Large intestine (tissue), 12 donors: ENCODE measurements at places on chromosomes 12 and 14. TPM values are rescaled to one million over a fixed set of nuclear protein-coding genes. Genes with fewer than 3 reads are reported as not detected.
A peak's percentile ranks its signal among the peaks of the same experiment; 100 is the strongest.

The RNF212B gene
- 0.34 TPM for polyA plus RNA-seq

The CBLN3 gene
- 5.6 TPM for polyA plus RNA-seq

The SPRING1 gene
- 38.6 TPM for polyA plus RNA-seq

The ATF7IP gene
- polyA plus RNA-seq: 32.0 TPM

The KLRG1 gene
- polyA plus RNA-seq: 2.4 TPM

The OR4K1 gene
- polyA plus RNA-seq: not detected

DNA sequence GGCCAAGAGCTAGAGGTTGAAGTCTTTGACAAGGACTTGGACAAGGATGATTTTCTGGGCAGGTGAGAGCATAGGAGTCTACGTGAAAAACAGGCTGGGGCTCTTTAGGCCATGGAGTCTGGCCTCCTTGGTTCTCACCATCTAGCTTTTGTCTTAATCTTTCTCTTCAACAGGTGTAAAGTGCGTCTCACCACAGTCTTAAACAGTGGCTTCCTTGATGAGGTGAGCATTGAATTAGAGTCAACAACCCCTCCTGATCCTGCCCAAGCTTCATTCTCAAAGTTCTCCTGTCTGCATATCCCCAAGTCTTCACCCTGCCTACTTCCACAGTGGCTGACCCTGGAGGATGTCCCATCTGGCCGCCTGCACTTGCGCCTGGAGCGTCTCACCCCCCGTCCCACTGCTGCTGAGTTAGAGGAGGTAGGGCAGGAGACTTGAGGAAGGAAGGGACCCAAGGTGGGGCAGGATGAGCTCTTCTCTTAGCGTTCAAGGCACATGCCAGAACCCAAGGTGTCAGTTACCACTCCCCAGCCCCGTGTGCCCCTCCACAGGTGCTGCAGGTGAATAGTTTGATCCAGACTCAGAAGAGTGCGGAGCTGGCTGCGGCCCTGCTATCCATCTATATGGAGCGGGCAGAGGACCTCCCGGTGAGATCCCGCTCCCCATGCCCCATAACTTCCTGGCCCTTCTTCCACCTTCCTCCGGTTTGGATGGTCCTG lies 9.9 kb downstream of the ESYT1 start:
- H3K4me1 ChIP-seq: no peaks in the 10 kb centered on the region
- H3K4me3 ChIP-seq: no peak overlapping the region
- H3K27me3 ChIP-seq: no peaks in the 10 kb centered on the region
- no peak for DNase-seq
- peaks cover 68% of the 10 kb centered on the region for H3K36me3 ChIP-seq

- H3K4me3 ChIP-seq: no peak within 1 kb of the TSS
- DNase-seq: peak; percentile 38
- no peak within 1 kb of the TSS for H3K27ac ChIP-seq
- H3K27me3 ChIP-seq: peaks cover 22% of the 10 kb centered on the region
These were observed at the start of gene ASPG for GRCh38 chr14:104085032-104085888. Gene ASPG, plus strand, starts transcription at chr14:104085700. Its CDS starts 71 bp downstream, at chr14:104085771.

DNA sequence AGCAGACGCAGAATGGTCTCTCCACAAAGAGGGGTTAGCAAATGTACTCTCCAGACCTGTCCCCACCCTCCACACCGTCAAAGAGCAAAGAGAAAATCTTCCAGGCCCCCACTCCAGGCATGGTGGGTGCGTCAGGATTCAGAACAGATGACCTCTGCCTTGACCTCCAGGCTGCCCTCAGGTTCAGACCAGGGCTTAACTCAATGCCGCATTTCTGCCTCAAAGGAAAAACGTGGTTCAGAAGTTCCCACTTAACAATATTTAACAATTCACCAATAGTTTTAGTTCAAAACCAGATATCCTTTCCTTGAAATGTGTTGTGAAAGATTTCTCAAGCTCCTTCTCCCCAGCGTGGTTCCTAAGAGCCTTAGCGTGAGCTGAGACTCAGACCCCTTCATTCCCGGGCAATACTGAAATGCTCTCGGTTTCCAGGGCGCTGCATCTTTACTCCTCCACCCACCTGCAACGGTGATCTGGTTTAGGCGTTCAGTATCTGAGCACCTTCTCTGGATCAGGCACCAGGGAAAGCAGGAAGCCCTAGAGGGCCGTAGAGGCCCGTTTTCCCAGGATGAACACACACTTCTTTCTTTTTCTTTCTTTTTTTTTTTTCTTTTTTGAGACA lies 22.9 kb downstream of the HSP90AA1 start:
- H3K4me3 ChIP-seq: no peak overlapping the region
- no peak for DNase-seq
- no peak overlapping the region for H3K27ac ChIP-seq
- H3K36me3 ChIP-seq: no peaks in the 10 kb centered on the region
- peaks cover 5% of the 10 kb centered on the region for H3K4me1 ChIP-seq

GRCh38 chr14:20873370-20874177 lies 17.6 kb upstream of the RNASE3 start:
- H3K27ac ChIP-seq: no peak overlapping the region
- no peak overlapping the region for H3K4me3 ChIP-seq
- no peaks in the 10 kb centered on the region for H3K36me3 ChIP-seq
- no peaks in the 10 kb centered on the region for H3K27me3 ChIP-seq
- peak; percentile 45 for DNase-seq

GRCh38 chr12:132451172-132451835 lies 38.6 kb upstream of the FBRSL1 start:
- no peak for DNase-seq
- H3K4me1 ChIP-seq: peaks cover 4% of the 10 kb centered on the region
- no peaks in the 10 kb centered on the region for H3K36me3 ChIP-seq
- peaks cover 7% of the 10 kb centered on the region for H3K27me3 ChIP-seq
- no peak overlapping the region for H3K4me3 ChIP-seq

DNA sequence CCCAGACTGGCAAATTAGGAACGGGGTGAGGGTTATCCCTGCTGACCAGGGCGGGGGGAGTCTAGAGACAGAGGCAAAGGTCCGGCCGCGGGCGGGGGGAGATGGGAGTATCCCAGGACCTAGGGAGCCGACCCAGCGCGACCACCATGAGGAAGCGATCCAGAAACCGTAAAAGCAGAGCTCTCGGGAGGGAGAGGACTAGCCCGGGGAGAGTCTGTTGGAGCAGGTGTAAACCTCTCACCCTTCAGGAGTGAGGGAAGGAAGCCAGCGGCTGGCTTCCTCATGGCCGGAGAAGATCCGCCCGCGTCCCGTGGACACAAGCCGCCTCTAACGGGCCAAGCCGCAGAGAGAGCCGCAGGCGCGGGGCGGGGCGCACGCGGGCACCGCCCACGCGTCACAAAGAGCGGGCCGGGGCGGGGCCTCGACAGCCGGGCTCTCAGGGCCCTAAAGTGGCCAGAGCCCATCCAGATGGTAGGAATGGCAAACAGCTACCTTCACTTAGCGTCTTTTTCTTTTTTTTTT lies at the start of gene ACRBP:
Gene ACRBP, minus strand, starts transcription at position 350 of the 522 bp plus-strand sequence. Its CDS starts 66 bp downstream, at position 284.
- H3K27me3 ChIP-seq: no peaks in the 10 kb centered on the region
- H3K36me3 ChIP-seq: peaks cover 25% of the 10 kb centered on the region
- peaks cover 5% of the 10 kb centered on the region for H3K4me1 ChIP-seq
- peak within 1 kb of the TSS; percentile 48 for H3K4me3 ChIP-seq
- H3K27ac ChIP-seq: no peak within 1 kb of the TSS

DNA sequence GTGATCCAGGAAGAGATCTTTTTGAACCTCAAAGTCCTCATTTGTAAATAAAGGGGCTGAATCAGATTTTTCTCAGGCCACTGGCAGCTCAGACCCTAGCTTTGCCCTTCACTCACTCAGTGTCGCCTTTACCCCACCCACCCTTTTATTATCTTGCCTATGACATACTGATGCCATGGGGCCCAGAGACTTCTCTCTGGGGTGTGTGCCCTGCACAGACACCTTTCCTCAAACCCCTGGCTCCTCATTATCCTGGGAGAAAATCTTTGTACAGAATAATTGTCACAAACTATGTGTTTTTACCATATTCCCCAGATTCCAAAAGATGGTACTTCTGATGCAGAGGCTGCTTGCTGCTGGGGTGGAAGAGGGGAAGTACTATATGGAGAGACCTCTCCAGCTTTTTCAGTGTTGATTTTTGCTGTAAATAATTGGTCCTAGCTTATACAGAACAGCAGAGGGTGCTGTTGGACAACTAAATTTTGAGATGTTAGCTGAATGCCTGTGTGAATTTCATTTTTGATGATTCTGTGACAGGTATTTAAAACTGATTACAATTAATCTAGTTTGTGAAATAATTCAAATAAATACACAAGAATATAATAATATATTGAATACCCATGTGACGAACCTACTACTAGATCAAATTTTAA lies 53.9 kb upstream of the DCD start:
- H3K4me3 ChIP-seq: no peak overlapping the region
- no peaks in the 10 kb centered on the region for H3K36me3 ChIP-seq
- DNase-seq: peak; percentile 43

DNA sequence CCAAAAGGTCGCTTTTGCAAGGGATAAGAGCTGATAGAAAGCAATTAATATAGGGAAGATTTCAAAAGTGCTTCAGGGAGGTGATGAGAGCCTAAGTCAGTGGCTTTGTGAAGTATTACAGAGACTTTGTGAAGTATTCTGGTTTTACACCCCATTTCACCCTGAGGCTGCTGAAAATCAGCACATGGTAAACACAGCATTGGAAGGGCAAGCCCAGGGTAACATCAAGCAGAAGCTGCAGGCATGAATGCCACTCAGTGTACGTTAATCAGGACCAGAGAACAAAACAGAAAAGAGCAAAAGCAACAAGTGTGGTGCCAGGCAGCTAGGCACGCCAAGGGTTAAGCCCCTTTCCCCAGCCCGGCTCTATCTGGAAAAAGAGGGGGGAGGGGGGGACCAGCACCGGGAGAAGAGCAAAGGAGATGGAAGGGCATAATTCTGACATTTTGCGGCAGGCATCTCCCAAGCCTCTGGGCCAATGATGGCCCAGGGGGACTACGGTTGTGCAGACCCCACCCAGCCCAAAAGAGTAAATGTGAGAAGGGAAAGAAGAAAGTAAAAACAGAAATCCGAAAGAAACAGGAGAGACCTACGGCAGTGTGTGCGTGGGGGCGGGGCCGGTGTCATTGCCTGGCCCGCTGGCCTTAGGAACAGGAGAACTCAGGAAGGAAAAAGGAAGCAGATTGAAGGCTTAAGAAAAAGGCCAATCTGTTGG lies 58.9 kb downstream of the DHRS2 start:
- DNase-seq: peak; percentile 36
- peaks cover 13% of the 10 kb centered on the region for H3K4me1 ChIP-seq
- no peaks in the 10 kb centered on the region for H3K36me3 ChIP-seq
- no peaks in the 10 kb centered on the region for H3K27me3 ChIP-seq

DNA sequence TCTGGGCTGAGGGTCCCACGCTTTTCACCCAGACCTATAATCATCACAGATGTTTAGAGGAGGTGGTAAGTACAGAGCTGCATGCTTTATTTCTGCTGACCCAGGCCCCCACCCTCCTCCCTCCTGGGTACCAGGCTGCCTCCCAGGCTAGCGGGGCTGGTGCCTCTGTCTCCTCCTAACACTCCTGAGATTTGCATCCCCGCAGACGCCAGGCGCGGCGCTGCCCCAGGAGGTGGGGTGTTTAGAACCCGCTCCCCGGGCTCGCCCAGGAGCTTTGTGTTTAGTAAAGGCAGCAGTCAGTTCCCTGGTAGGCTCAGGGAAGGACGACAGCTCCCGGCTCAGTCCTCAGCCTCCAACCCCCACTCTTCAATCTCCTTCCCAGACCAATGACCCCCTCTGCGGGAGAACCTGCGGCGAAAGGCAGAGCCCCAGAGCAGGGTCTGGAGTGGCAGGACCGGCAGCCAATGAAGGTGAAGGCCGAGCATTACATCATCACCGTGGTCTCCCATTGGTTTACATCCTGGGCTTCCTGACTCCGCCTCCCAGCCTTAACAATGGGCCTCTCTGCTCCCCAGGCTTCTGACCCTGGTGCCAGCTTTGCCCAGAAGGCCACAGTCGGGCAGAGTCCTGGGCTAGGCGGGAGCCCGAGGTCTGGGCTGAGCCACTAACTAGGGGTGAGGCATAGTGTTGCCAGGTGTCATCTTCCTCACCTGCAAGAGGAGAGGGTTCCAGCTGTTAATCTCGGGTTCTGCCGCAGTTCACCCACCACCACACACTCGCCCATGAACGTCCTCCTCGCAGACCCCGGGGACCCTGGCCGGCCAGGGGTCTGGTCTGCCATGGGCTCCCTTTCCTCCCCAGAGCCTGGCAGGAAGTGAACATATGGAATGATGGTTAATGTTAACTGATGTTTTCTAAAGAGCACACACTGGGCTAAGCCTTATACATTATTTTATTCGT lies 57.5 kb downstream of the CALM1 start:
- H3K27ac ChIP-seq: peak overlapping the region; percentile 30
- no peaks in the 10 kb centered on the region for H3K36me3 ChIP-seq
- peaks cover 24% of the 10 kb centered on the region for H3K4me1 ChIP-seq
- DNase-seq: peak; percentile 90

DNA sequence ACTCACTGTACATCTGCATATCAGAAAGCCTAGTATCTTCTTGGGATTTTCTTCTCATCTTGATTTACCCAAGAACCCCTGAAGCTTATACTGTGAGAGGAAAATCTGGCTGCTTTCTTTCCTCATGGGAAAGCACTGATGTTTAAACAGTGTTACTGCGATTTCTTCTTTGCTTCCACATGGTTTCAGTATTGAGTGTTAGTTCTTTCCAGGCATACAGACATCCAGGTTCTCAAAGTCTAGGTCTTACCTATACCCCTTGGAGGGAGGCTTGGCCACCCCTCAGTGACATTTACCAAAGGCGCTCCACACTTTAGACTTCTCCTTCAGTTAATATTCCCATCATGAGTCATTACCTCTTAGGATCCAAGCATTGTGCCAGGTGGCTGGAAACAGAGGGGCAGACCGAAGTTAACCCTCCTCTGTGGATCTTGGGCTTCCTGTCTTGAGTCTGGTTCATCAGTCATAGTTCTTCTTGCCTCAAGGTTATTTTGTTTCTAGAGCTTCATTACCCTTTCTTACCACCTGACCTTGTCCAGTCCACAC lies 79.1 kb downstream of the TMEM117 start:
- no peaks in the 10 kb centered on the region for H3K27me3 ChIP-seq
- DNase-seq: no peak
- no peak overlapping the region for H3K4me3 ChIP-seq
- no peaks in the 10 kb centered on the region for H3K36me3 ChIP-seq
- H3K27ac ChIP-seq: no peak overlapping the region

DNA sequence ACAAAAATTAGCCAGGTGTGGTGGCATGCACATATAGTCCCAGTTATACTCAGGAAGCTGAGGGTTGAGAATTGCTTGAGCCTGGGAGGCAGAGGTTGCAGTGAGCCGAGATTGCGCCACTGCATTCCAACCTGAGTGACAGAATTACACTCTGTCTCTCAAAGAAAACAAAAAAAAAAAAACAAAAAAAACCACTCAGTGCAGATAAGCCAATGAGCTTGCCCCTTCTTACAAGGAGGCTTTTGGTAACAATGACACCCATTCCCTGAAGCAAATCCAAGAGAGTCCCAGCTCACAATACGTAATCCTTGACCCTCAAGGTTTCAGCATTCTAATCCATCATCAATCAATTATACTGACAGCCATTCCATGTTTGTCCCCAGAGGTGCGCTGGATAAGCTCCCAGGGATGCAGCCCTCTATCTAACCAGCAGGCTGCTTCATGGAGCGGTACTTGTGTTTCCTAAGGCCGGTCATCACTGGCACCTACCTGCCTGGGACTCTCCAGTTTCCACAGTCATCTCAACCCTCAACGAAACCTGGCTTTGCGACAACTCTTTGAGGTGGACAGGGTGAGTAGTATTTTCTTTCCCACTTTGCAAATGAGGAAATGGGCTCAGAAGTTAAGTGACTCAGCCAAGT lies 12.4 kb downstream of the GCN1 start:
- H3K27me3 ChIP-seq: no peaks in the 10 kb centered on the region
- H3K36me3 ChIP-seq: peaks cover 77% of the 10 kb centered on the region

- H3K27ac ChIP-seq: no peak overlapping the region
- H3K4me1 ChIP-seq: no peaks in the 10 kb centered on the region
- no peak overlapping the region for H3K4me3 ChIP-seq
- H3K36me3 ChIP-seq: no peaks in the 10 kb centered on the region
- H3K27me3 ChIP-seq: no peaks in the 10 kb centered on the region
These were observed 170.2 kb downstream of the BCAT1 start for GRCh38 chr12:24778486-24779304.
